ENCODE measurements at places on chromosomes 13 and 19. TPM values are rescaled to one million over a fixed set of nuclear protein-coding genes. Genes with fewer than 3 reads are reported as not detected.
A peak's percentile ranks its signal among the peaks of the same experiment; 100 is the strongest.

The SLITRK1 gene
- not detected for total RNA-seq

The ZNF578 gene
- 1.6 TPM for total RNA-seq

The CYP2A6 gene
- total RNA-seq: not detected

The SULT2A1 gene
- total RNA-seq: not detected

The BRSK1 gene
- total RNA-seq: 16.1 TPM

The SYNE4 gene
- total RNA-seq: 4.4 TPM

The ZNF90 gene
- total RNA-seq: 3.6 TPM

The RASGRP4 gene
- total RNA-seq: not detected

The LILRA5 gene
- not detected for total RNA-seq

The PSG6 gene
- total RNA-seq: not detected

The LRRC8E gene
- 18.9 TPM for total RNA-seq

The WDR87 gene
- not detected for total RNA-seq

The ACTN4 gene
- total RNA-seq: 629 TPM

The MZT1 gene
- total RNA-seq: 22.5 TPM

GRCh38 chr13:26919311-26919710, 158.7 kb upstream of the GPR12 start:
- no peak for DNase-seq

- DNase-seq: no peak
Observed at GRCh38 chr19:54156953-54157352, 2.6 kb downstream of the LENG1 start.

DNA sequence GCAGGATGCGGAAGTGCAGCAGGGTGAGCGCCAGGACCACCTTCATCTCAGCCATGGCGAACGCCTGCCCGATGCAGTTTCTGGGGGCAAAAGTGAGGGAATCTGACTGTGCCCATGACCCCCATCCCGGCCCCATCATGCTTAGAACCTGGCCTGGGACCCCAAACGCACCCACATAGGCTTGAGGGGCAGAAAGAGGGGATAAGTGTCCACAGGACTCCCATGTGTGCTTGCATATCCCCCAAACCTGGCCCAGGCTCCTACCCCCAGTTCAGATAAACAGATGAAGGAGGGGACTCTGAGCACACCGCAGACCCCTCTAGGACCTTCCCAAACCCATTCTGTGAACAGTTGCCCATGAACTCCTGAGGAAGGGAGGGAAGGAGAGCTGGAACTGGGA, 16.0 kb upstream of the CYP4F2 start:
- DNase-seq: no peak

GRCh38 chr19:30402436-30403202, 30.4 kb downstream of the ZNF536 start:
- DNase-seq: no peak

GRCh38 chr13:52670726-52671125, 18.1 kb downstream of the SUGT1 start:
- DNase-seq: no peak

DNA sequence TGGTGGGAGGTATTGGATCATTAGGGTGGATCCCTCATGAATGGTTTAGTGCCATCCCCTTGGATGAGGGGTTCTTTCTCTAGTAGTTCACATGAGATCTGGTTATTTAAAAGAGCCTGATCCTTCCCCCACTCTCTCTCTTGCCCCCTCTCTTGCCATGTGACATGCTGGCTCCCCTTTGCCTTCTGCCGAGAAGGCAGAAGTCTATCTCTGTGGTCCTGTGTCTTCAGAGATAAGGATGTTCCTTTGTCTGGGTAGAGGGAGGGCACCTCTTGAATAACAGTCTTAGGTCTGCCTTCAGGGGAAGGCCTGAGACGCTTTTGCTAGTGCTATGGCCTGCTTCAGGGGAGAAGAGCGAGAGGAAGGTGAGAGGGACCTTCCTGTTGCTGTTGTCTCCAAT, 2.0 kb upstream of the ZDHHC20 start:
- DNase-seq: no peak

DNA sequence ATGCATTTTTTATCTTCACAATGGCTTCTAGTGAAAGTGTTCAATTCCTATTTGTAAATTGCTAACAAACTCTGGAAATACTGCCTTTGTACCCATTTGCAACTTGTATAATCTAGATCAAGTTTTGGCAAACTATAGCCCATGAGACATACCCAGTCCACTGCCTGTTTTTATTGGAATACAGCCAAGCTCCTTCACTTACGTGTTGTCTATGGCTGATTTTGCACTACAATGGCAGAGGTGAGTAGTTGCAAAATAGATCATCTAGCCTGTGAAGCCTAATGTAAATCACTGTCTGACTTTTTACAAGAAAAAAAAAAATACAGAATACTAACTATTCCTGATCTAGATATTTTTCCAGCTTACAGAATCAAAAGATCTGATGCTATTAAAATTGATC, 37.1 kb downstream of the DZIP1 start:
- DNase-seq: peak; percentile 70

GRCh38 chr19:16830679-16831078, 1.5 kb downstream of the SIN3B start:
- no peak for DNase-seq

DNA sequence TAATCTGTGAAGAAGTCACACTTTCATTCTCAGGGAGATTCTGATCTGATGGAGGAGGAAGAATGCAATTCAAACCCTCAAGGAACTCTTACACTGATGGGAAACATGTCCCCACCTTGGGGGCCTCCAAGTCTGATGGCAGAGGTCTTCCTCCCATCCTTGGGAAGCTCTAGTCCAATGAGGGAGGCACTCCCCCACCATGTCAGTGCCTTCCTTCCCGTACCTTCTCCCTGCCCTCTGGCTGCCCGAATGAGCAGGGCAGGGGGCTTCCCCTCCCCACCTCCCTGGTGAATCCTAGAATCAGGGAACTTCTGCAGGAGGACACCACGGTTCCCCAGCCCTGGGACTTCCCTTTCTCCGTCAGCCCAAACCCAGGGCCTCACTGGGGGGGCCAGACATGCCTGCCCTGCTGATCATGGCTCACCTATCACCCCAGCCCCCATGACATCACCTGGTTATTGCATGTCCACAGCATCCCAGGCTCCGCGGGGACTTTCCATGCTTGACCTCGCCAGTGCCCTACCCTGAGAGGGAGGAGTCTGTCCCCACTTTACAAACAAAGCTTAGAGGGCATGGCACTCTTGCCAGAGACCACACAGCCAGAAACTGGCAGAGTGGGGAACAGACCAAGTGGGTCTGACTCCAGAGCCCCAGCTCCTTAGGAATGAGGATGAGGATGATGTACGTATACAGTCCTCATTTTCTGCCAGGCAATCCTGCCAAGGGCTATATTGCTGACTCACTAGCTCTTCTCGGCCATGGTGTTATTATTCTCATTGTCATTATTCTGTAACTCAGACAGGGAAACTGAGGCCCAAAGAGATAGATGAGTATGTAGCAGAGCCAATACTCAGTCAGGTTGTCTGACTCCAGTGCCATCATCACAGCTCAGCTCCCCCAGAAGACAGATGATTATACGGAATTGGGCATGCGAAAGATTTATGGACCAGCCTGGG, 9.6 kb upstream of the BCL3 start:
- DNase-seq: no peak

DNA sequence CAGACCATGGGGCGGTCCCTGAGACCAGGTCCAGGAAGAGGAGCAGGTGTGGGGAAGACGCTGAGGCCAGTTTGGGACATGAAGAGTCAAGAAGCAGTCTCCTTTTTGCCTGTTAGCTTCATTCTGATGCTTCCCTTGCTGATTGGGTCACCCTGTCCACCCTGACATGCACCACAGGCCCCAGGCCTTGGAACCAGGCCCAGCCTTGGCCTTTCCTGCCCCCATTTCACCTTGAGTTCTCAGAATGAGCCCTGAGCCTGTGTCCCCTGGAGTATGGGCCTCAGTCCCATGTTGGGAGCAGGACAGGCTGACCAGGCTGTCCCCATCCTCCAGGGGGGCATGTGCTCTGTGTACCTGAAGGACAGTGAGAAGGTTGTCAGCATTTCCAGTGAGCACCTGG, 4.9 kb upstream of the TIMM50 start:
- no peak for DNase-seq

GRCh38 chr13:89066868-89067466, 1395.8 kb downstream of the SLITRK5 start:
- peak; percentile 13 for DNase-seq

DNA sequence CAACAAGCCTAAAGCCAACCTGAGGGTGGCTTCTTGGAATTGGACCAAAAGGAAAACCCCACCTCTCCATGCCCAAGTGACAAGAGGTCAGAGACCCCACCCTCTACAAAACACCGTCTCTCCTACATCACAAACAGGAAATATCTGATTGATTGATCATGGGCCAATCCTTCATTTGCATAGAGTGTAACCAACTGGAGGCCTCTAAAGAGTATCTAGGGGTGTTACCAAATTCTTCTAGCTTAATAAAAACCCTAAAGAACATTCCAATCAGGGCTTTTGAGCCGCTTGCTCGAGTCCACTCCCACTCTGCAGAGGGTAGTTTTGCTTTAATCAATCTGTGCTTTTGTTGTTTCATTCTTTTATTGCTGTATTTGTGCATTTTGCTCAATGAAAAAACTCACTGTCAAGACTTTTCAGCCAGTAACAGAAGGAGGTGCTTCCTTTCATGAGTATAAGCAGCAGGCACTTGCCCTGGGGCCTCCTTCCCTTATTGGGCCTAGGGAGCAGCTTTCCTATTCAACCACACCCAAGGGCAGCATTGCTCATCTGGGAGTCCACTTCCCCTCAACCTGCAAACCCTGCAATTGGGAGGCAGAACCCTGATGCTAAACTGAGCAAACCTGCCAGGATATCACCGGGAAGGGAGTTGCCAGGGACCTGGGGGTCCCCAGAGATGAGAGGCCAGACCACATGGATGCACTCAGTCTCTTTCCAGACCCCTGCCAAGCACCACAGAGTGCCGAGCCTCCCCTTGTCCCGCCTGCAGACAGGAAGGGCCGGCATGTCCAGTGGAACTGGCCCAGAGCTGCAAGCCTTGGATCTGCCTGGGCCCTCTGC, 154.3 kb upstream of the VSTM2B start:
- no peak for DNase-seq

DNA sequence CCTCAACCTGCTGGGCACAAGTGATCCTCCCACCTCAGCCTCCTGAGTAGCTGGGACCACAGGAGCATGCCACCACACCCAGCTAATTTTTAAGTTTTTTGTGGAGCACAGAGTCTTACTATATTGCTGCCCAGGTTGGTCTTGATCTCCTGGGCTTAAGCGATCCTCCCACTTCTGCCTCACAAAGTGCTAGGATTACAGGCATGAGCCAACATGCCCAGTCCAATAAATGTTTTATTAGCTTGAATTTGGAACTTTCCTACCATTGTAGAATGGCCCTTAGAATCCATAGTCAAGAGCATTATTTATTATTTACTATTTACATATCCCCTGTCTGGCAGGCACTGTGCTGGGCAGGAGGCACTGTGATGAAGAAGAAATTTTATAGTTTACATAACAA, 39.6 kb upstream of the CLDN10 start:
- no peak for DNase-seq

- DNase-seq: no peak
Observed at GRCh38 chr13:114130131-114130836, 2.1 kb downstream of the RASA3 start.

GRCh38 chr13:97435323-97435722, 1.4 kb downstream of the RAP2A start:
- no peak for DNase-seq

DNA sequence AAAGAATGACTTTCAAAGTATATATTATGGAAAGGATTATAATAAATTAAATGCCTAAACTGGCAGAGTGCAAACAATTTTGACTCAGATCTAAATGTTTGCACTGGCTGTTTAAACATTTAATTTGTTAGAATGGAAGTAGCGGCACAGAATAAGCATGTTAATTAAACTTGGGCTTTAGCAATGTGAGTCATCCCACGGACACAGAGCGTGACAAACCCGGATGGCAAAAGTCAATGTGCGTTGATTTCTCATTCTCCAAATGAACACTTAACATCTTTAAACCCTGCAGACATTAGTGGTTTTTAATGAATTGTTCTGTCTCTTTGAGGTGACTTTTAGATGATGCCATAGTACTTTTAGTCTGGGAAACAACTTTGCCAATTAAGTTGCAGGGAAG, 38.4 kb downstream of the PCDH8 start:
- DNase-seq: no peak

- DNase-seq: no peak
Observed at GRCh38 chr19:31099515-31100205, 249.6 kb downstream of the TSHZ3 start.

GRCh38 chr19:53826876-53827275, 2.8 kb upstream of the NLRP12 start:
- no peak for DNase-seq

GRCh38 chr19:13164343-13165161, 14.3 kb downstream of the IER2 start:
- DNase-seq: no peak

DNA sequence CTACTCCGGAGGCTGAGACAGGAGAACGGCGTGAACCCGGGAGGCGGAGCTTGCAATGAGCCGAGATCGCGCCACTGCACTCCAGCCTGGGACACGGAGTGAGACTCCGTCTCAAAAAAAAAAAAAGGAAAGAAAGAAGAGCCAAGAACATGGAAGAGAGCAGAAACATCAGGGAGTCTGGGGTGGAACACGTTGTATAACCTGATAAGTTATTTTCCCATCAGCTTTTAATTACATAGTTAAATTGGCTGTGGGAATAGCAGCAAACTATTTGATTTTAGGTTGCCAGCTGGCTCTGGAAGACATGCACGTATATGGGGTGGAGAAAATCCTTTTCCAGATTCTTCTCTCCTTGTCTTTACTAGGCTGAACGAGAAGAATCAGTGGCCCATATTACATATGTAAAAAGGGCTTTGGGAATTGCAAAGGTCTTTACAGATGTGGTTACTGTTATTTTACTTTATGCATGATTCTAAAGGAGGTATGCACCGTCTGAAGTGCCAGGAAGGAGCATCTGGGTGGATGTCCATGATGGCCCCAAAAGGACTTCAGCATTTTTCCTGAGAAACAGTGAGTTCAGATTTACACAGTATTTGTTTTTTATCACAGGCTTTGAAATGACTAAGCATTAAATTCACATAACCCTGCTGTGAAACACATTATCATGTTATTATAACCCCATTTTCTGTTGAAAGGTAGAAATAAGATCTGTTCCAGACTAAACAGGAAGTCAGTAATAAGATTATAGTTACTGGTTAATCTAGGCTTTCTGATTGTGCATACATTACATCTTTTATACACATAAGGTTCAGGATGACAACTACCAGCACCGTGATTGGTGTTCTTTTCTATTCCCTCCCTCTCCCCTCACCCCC, 4.6 kb upstream of the NAA16 start:
- DNase-seq: no peak

- no peak for DNase-seq
Observed at GRCh38 chr13:95479731-95480130, 72.8 kb upstream of the CLDN10 start.

- DNase-seq: no peak
Observed at GRCh38 chr19:53388168-53388567, 6.8 kb upstream of the ZNF765 start.

DNA sequence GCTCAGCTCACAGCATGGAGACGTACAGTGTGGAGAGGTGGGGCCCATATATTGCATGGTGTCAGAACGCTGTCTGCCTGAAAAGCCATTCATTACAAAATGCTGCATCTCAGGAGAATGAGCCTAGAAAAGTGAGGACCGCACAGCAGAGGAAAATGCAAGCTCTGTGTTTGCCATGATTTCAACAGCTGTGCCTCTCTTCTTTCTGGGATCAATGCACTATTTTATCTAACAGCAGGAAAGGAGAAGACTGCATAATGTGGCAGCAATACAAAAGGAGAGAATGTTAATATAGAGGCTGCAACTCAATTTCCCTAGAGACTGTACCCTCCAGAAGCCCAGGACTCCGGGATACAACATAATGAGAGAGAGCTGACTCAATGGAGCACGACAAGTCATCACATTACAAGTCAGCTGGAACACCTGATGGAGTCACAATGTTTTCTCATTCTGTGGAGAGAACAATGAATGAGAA, 368.0 kb downstream of the FGF14 start:
- peak; percentile 47 for DNase-seq

- DNase-seq: no peak
Observed at GRCh38 chr19:40592170-40592569, 9.0 kb upstream of the LTBP4 start.
